ENCODE measurements at places on chromosomes 11 and 22.

DNA sequence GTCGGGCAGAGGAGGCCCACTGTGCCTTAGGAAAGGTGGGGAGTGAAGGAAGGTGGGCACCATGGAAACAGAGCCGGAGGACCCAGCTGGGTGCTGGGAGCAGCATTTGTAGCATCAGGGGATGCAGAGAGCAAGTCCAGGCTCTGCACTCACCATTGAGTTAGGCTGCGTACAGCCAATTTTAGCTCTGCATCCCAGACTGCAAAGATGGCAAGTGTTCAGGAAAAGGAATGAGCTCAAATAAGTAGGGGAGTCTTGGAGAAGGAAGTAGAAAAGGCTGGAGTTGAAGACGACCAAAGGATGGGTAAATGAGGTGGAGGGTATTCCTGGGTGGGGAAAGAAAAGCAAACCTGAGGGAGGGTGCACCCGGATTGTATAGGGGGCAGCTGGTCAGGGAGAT, 31.6 kb upstream of the ETS1 start:
- DNase-seq: no peak

GRCh38 chr11:134564472-134565200, 152.6 kb upstream of the B3GAT1 start:
- DNase-seq: no peak

DNA sequence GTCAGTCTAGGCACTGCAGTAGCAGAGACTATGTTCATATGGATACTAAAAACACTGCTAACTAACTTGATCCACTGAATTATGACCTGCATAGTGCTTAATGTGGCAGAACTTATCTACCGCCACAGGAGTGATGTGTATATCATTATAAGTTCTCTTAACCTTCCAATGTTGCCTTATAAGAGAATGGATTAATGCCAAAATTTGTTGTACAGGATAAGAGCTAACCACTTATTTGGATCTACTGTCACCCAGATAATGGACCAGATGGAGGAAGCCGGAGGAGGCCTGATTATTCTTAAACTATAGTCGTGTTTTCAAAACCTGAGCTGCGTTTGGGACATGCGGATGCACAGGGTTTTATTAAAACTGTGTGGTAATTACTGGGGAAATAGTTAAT, 1.9 kb upstream of the OR51B4 start:
- DNase-seq: no peak

- DNase-seq: no peak
These were observed 5.0 kb upstream of the UBQLNL start for GRCh38 chr11:5521540-5521939.

DNA sequence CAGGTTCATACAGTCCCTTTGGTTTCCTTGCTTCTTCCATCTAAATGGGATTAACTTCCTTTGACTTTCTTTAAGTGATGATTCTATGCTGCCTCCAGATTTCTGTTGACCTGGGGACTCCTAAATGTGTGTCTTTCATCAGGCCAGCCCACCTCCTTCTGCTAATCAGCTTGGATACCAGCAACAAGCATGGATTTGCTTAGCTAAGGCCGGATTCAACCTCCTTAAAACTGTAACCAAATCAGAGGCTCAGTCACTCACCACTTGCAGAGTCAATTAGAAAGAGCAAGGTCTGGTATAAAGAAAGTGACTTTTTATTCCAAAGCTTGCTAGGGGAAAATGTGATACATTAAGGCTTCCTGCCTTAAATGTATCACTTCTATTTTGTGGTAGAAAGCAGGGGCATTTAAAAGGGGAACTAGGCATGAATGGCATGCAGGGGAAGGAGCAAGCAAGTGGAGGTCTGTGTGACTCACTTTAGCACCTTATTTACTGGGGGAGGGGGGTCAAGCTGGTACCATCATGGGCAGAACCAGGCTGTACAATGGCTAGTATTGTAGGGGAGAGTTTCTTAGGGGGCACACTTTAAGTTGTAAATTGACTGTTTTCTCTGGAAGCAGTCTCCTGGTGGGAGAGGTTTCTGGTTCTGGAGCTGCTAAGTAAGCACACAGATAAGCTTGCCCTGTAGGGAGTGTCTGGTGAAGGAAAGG, 239.0 kb upstream of the PDGFD start:
- no peak for DNase-seq

DNA sequence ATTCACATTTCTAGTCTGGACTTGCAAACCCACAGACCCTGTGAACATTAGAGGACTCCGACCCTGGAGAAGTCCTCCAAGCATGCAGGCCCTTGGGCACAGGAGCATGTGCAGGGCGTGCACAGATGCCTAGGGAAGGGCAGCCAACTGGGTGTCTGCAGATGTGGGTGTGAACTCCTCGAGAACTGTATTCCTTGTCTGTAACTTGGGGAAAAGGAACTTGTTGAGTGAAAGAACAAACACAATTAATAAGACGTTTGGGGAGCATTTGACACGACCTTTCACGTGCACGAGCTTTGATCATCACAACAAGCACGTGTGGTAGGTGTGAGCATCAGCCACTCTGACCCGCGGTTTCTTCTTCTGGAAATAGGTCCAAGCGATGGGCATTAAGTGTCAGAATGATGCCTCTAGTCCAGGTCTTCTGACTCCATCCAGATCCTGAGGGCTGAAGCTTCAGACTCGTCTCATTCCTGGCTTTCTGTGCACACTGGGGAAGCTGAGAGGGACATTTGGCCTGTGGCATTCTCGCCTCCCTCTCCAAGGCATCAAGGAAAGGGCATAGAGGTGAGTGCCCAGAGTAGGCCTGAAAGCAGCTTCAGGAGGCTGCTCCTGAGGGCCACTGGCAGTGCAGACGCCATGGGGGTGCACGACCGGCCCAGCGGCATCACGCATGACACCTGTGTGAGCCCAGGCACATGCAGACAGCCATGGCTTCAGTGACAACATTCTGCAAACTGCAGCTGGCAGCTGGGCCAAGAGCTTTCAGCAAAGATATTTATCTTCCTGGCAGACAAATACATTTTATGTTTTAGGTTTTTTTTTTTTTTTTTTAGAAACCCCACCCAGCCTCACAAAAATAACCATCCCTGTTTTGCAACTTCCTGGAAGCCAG, 32.5 kb downstream of the ALX4 start:
- no peak for DNase-seq

GRCh38 chr11:75981546-75981945, 166.5 kb downstream of the UVRAG start:
- DNase-seq: no peak

DNA sequence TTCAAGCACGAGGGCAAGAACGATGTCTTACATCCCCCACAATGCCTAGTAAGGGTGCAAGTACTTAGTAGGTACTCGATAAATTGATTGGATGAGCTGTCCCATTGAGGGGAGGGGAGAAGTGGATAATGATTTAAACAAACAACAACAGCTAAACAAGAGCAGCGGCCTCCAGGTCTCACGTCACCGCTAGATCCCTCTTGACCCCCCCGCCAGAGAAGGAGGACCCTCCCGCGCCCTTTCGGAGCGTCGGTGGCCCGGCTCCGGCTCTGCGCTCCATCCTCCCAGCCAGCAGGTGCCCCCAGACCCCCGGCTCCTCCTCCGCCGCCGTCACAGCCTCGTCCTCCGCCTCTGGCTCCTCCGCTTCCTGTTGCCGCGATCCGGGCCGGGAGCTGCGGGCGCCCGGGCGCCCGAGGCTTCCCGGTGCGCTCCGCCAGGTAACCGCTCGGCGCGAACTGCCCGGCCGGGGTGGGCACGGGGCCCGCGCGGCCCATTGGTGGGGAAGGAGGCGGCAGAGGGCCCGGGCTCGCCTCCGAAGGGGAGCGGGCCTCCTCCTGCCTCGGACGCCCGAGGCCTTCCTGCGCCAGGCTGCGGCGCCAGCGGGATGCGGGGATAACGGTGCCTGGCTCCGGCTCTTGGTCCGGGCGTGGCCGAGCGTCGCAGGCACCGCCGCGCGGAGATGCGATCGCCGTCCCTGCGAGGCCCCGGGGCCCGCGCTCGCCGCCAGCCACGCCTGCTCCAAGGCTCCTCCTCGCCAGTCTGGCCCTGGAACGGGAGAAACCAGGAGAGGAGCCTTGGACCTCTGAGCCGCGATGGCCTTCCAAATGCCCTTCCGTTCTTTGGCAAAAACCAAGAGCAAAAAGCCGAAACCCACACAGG, at the start of gene TLCD5:
Gene TLCD5, plus strand, starts transcription at position 368 of the 879 bp plus-strand sequence. CDS start 2,143 bp downstream, outside the sequence.
- peak; percentile 31 for DNase-seq

GRCh38 chr22:47038206-47038835, 275.9 kb downstream of the TBC1D22A start:
- DNase-seq: no peak

All from germinal center (tissue), 1 donor.